ENCODE measurements at places on chromosomes 3 and 15.

DNA sequence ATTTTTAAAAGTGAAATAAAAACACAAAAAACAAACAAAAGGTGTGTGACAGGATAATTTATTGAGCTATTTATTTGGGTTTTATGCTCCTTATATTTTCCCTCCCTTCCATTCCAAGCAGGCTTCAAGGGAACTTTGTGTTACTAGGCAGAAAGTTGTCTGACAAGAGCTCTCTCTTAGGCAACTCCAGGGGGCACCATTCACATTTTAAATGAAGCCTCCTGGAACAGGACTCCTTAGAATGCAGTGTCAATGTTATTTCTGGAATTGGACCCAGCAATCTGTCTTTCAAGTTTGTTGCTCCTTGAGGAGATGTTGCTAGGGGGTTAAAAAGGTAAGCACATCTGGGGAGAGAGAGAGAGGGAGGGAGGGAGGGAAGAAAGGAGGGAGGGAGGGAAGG lies 5.4 kb upstream of the RFX7 start:
- DNase-seq = no peak

GRCh38 chr3:36648241-36649034 lies 115.9 kb downstream of the DCLK3 start:
- no peak for DNase-seq

GRCh38 chr15:74384881-74385643 lies 17.6 kb upstream of the CYP11A1 start:
- DNase-seq = no peak

DNA sequence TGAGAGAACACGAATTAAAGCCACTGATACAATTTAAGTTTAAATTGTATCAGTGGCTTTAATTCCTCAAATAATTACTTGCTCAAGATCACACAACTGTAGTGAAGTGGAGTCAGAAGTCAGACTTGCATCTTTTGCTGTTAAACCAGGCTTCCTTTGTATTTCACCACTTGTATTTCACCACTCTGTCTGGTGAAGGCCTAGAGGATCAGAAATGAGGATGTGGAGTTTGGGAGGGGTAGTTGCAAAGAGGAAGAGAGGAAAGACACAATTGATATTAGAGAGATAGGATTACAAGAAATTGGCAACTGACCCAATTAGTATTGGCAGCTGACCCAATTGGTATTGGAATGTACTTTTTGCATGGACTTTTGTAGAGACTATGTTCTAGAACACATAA lies 288.1 kb upstream of the GPR149 start:
- DNase-seq = no peak

DNA sequence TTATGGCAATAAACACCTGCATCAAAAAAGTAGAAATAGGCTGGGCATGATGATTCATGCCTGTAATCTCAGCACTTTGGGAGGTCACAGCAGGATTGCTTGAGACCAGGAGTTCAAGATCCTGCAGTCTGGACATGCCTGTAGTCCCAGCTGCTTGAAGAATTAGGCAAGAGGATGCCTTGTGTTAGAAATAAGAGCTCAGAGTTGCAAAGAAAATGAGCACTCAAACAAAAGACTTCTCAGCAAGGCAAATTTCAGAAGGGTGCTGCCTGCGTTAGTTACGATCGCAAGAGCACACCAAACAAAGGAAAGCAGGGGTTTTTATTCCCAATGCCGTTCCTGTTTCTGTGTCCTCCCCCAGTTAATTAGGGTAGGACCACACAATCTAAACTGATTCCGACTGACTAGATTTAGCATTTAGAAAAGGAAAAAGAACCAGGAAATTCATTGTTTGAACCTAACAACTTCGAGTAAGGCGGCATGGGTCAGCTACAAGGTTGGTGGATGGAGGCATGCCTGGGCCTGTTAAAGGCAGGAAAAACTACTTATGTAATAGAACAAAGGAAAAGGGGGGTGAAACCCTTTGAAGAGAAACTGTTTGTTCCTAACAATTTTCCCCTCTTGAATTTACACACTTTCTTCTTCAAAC lies 55.5 kb downstream of the DLG1 start:
- no peak for DNase-seq

GRCh38 chr3:72888546-72889309 lies 882 bp downstream of the GXYLT2 start:
- no peak for DNase-seq

- no peak for DNase-seq
Observed at GRCh38 chr15:100939791-100940190, 20.6 kb downstream of the LRRK1 start.

GRCh38 chr3:149371001-149371722 lies 6.3 kb downstream of the TM4SF1 start:
- no peak for DNase-seq

DNA sequence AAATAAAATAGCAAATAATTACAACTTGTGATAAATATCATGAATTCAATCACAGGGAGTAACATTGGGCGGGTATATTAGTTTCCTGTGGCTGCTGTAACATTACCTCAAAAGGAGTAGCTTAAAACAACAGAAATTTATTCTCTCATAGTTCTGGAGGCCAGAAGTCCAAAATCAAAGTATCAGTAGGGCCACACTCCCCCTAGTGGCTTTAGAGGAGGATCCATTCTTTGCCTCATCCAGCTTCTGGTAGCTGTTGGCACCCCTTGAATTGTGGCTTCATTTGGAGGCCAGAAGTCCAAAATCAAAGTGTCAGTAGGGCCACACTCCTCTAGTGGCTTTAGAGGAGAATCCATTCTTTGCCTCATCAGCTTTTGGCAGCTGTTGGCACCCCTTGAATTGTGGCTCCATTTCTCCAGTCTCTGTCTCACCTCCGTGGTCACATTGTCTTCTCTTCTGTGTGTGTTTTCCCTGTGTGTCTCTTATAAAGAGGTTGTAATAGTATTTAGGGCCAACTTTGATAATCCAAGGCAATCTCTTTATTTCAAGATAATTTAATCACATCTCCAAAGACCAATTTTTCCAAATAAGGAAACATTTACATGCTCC lies 3.1 kb upstream of the CFAP20DC start:
- DNase-seq = peak; percentile 27

DNA sequence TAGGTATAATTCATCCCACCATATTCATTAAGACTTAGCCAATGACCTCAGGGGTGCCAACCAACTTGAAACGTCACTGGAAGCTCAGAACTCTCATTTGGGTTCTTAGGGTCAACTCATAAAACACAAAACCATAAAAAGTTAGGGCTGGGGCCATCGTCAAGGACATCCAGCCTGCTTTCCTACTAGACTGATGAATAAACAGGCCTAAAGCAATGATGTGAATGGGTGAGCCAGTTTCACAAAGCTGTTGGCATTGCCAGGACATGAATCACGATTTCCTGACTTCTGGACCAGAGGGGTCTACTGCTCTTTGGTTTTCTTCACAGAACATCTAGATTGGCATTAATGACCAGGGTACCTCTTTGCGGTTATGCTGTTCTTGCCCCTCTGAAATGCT lies 64.7 kb downstream of the EOMES start:
- no peak for DNase-seq

- no peak for DNase-seq
Observed at GRCh38 chr3:12508291-12508700, 24.0 kb downstream of the TSEN2 start.

DNA sequence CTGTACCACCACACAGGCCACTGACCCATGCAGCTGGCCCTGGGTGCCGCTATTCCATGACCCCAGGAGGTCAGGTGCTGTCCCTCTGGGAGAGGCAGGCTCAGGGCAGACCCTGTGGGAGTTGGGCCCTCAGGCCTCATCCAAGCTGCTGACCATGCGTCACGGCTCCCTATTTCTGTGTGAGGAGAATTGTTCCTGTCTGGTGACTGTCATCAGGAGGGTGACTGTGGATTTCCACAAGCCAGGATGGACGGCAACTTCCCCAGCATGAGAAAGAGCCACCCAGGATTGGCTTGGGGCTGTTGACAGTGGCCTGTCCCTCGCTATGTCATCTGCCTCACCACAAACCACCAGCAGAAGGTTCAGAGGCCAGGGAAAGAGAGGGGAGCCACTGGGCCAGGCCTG lies 41.4 kb downstream of the ZDHHC19 start:
- no peak for DNase-seq

DNA sequence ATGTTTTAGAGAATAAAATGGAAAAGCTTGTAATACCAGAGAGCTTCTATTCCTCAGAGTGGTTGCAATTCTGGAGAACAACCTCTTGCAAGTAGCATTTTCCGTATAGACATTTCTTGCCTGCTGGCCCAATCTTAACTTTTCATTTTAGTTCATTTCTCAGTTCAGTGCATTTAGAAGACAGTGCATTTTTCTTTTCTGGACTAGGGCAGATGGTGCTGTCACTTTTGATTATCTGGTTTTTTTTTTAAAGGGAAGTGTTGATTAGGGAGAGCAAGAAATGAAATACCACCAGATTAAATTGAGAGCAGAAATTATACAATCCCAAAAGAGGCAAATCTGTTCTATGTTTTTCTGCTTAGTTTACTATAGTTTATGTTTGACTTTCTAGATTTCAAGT lies 172.7 kb downstream of the GHSR start:
- no peak for DNase-seq

DNA sequence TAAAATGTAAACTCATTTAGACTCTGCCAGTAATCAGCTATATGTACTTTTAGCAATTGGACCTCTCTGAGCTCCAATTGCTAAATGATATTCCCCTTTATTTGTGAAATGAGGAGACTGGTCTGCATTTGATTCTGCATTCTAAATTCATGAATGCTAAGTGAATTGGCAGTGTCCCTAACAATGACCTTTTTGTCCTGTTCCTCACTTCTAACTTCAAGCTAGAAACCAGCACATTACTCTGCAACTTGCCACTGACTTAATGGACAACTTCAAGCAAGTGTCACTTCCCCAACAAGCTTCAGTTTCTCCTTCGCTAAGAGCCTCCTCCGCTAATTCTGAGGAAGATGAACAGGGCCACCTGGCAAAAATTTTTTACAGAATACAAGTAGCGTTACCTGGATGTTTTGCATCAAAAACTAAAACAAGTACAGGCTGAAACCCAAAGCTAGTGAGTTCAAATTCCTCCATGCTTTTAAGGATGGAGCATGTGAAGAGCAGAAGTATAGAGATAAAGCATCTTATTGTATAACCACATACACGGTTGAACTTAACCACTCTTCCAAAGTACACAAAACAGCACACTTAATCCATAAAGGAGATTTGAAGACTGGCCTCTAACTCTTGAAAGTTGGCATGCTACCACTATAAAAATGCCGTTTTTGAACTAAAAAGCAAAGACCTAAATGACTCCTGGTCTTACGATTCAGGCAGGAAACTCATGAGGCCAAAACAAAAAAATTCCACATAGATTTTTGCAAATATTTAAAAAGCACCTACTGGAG lies 207.6 kb downstream of the MAGI1 start:
- DNase-seq = no peak

DNA sequence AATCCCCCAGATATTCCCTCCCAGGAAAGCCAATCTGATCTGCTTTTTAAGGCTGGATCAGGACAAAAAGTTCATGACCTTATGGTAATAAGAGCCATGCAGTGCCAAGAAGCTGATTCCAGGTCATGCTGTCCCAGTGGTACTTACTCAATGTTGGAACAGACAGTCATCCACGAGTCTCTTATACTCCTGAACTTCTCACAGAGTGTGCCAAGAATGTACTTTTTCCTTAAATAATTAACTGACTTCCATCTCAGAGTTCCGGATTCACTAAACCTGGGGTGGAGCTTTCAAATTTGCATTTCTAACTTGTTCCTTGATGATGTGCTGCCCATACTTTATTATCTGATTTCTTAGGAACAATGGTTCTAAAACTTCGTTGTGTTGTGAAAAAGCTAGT lies 3.4 kb upstream of the P3H2 start:
- no peak for DNase-seq

- DNase-seq = no peak
Observed at GRCh38 chr3:68483601-68484000, 448.7 kb downstream of the TAFA4 start.

DNA sequence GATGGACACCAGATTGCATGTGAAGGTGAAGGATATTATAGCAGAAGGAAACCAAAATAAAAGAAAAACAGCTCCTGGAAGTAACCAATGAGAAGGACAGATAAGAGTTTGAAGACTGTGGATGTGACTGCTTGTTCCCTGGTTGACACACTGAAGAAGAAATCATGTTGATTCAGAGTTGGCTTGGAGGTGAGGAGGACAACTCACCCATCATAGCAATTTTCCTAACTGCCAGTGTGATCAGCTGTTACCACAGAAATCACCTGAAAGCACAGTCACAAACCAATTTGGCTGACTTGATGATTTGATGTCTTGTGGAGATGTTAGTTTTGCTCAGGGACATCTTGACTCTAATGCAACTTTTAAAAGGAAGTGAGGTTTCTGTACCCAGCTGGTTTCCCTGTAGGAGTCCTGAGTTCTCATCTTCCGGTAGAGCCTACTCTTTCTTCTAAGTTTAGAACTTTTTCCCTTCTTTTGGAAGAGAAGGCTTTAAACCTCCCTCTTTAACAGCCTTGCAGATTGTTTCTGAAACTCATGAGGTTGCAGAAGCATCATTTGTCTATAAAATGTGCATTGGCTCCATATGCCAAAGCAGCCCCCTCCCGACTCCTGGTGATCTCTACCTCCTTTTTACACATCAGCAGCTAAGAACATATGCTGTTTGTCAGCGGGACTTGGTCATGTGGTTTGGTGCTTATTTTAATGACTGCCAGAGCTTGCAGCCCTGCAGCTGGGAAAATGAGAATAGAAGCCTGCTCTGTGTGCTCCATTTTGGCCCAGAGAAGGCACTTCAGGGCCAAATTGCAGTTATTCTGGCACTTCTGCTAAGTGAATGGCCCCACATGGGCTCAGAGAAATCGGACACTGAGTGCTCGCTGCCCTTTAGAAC lies 10.3 kb downstream of the ATG7 start:
- DNase-seq = no peak

GRCh38 chr3:13844286-13844685 lies 35.6 kb downstream of the WNT7A start:
- DNase-seq = no peak

- DNase-seq = no peak
Observed at GRCh38 chr3:72261566-72262564, 476.9 kb upstream of the PROK2 start.

GRCh38 chr3:33187368-33187634 lies 31.3 kb downstream of the SUSD5 start:
- no peak for DNase-seq

GRCh38 chr3:41176596-41176995 lies 22.7 kb upstream of the CTNNB1 start:
- DNase-seq = no peak

GRCh38 chr15:62561059-62561519 lies 396.0 kb upstream of the C2CD4B start:
- DNase-seq = no peak

GRCh38 chr15:48367483-48367882 lies 36.3 kb downstream of the DUT start:
- DNase-seq = no peak
